ENCODE measurements at places on chromosomes 3 and 15.
A peak's percentile ranks its signal among the peaks of the same experiment; 100 is the strongest.

- no peak for DNase-seq
These were observed 27.9 kb downstream of the USP3 start for GRCh38 chr15:63532307-63532744.

- DNase-seq = no peak
These were observed 40.2 kb upstream of the MAPKBP1 start for GRCh38 chr15:41734079-41734478.

GRCh38 chr3:59052803-59053411 is 3.1 kb upstream of the CFAP20DC start:
- no peak for DNase-seq

DNA sequence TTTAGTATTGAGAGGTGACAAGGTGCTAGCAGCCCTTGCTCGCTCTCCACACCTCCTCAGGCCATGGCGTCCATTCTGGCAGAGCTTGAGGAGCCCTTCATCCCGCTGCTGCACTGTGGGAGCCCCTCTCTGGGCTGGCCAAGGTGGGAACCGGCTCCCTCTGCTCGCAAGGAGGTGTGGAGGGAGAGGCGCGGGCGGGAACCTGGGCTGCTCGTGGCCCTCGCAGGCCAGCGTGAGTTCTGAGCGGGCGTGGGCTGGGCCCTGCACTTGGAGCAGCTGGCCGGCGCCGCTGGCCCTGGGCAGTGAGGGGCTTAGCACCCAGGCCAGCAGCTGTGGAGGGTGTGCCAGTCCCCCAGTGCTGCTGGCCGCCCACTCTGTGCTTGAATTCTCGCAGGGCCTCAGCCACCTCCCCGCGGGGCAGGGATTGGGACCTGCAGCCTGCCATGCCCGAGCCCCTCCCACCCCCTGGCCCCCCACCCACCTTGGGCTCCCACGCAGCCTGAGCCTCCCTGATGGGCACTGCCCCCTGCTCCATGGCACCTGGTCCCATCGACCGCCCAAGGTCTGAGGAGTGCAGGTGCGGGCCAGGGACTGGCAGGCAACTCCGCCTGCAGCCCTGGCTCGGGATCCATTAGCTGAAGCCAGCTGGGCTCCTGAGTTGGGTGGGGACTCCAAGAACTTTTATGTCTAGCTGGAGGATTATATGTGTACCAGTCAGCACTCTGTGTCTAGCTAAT is 785.2 kb downstream of the DIPK2A start:
- DNase-seq = no peak

- DNase-seq = no peak
These were observed 14.9 kb downstream of the ATP13A3 start for GRCh38 chr3:194471863-194472262.

- DNase-seq = no peak
These were observed 64.3 kb upstream of the GOLGA8B start for GRCh38 chr15:34647569-34648293.

- no peak for DNase-seq
These were observed 459.7 kb downstream of the TBL1XR1 start for GRCh38 chr3:176737480-176738110.

DNA sequence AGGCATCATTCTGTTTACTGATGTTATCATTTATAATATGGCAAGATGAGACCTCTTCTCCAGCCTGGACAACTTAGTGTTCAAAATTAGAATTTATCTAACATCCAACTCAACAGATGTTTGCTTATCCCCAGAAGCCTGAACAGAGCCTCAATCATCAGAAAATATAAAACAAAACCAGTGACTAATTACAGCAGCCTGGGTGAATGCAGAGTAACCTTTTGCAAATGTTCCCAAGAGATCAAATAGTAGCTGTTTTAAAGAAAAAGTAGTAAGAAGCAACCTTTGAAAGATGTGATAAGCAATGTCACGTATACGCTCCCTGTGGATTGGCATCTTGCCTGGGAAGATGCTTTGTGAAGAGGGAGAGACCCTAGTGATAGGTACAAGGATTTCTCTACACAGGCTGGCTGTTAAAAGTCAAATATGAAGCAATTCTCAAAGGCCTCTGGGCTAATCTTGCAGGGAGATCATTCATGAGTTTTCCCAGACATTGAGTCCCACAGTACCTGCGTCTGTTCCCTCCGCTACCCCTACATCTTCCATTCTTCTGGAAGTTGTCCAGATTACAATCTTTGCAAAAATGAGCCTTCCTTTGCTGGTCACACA is 39.3 kb upstream of the PRICKLE2 start:
- DNase-seq = no peak

- no peak for DNase-seq
These were observed 20.2 kb downstream of the NBEAL2 start for GRCh38 chr3:46999516-47000197.

GRCh38 chr3:4139462-4140140 is 163.6 kb upstream of the SETMAR start:
- DNase-seq = no peak

GRCh38 chr3:179036226-179036625 is 35.4 kb downstream of the ZMAT3 start:
- peak; percentile 71 for DNase-seq

- DNase-seq = no peak
These were observed 1.7 kb downstream of the ARPIN start for GRCh38 chr15:89910891-89911626.

GRCh38 chr3:4745235-4745610 is 234.0 kb upstream of the BHLHE40 start:
- DNase-seq = no peak
